ENCODE measurements at places on chromosomes 5 and 9.

GRCh38 chr5:170896779-170897178 is 35.0 kb downstream of the RANBP17 start:
- no peak for DNase-seq

- DNase-seq: no peak
Measured at GRCh38 chr5:87109746-87110145, 157.9 kb upstream of the RASA1 start.

DNA sequence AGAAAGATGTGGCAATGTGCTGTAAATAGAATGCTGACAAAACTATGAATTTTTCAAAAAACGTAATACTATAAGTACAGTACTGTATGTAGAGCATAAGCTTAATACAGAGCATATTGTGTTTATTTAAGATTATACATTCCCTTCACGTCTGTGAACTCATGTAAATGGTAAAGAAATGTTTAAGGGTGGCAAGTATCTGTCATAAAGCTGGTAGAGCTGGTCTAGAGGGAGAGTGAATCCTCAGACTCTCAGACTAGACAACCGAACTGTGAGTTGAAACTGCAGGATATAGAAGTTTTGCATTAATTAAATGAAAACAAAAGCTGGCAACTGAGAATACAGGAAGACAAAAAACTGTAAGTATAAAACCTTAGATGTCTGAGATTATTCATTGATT is 87.3 kb upstream of the ANXA1 start:
- no peak for DNase-seq

DNA sequence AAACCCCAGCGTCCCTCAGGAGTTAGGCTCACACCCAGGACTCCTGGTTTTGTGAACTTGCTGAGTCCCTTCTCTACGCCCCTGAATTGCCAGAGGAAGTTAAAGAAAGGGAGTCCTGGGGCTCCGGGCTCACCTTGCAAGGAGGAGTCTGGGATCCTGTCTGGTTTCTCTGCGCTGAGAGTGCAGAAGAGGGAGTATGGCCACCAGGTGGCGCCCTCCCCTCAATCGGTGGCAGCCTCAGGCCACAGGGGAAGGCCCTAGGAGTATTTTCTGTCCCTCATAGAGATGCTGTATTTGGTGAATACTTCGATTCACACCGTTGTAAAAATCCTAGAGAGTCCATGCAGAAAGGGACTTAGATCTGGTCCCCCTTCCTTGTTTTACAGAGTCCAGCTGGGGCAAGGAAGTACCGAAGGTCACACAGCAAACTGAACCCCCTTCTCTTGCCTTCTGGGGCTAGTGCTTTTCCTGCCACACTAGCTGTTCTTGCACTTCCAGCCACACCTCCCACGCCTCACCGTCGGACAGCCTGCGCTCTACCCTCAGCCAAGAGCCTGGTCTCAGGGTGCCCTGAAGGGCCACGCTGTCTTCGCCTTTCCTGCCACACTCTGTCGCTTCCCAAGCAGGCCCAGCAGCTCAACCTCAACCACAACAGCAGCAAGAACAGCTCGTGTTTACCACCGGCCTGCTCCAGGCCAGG is 10.2 kb downstream of the HAND1 start:
- peak; percentile 71 for DNase-seq

- peak; percentile 36 for DNase-seq
Measured at GRCh38 chr9:75071530-75072122, 16.3 kb downstream of the NMRK1 start.

DNA sequence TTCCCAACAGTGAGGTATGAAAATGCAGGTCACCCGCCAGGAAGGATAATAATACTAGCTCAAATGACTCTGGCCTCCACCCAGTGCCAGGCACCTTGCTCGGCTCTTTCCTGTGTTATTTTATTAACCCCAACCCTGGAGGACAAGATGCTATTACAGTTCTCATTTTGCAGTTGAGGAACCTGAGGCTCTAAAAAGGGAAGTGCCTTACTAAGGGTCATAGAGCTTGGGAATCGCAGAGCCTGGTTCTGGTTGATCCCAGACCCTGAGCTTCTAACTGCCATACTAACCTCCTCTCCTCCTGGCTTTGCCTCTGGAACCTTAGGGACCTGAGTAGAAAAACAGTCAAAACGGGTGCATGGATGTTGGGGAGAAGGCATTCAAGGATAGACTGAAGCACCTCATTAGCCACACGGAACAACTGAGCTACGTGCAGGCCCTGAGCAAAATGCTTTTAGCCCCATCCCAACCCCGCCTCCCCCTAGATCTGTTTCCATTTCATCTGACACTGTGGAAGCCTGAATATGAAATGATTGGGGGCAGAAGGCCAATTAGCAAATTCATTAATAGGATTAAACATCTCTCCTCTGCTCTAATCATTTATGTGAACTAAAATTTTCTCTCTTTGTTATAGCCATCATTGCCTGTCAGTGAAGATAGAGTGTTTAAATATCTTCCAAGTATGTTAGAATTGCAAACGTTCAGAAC is 7.9 kb downstream of the KCNIP1 start:
- DNase-seq: no peak

DNA sequence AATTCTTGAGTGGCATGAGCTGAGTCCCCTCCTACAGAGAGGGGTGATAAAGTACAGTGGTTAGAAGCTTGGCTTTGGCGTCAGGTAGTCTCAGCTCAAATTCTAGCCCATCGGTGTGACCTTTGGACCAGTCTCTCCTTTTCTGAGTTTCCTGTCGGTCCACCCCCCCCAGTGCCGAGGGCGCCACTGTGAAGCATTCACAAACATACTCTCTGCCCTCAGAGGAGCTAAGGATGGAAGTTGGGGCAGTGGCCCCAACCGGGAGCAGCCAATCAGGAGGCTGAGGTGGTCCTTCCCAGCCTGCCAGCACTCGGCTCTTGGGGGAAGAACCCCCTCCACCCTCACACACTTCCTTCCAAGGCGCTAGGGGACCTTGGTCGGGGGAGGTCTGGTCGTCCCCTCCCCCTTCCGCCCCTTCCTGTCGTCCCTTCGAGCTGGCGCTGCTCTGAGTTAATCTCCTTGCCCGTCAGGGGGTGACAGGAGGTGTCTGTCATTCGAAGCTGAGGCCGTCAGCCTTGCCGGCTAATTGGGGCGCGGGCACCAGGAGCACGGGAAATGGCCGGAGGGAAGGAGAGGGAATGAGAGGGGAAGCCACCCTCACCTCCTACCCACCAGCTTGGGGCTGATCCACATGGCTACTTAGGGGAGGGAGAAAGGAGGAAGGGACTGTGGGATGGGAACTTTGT is 53.0 kb downstream of the CXXC5 start:
- DNase-seq: no peak

DNA sequence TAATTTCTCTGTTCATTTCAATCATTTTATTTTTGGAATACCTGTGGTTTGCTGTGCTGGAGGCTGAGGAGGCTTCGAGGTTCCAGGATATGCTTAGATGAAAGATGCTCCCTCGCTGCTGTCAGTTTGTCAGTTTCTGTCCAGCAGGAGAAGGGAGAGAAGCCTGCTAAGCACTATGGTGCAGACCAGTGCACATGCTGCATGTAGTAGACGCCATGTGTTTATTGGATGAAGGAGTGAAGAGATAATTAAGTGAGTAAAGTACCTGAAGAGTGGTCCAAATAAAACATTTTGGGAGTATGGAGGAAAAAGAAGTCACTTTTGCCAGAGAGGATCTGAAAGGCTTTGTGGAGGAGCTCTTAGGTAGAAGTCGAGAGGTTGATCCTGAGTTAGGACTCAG is 2.1 kb downstream of the PDZD2 start:
- DNase-seq: no peak

- DNase-seq: no peak
Measured at GRCh38 chr5:19240170-19240569, 747.8 kb downstream of the CDH18 start.

- DNase-seq: no peak
Measured at GRCh38 chr9:30258094-30258493, 2126.3 kb upstream of the ACO1 start.

GRCh38 chr5:174951151-174951780 is 226.9 kb downstream of the MSX2 start:
- no peak for DNase-seq

DNA sequence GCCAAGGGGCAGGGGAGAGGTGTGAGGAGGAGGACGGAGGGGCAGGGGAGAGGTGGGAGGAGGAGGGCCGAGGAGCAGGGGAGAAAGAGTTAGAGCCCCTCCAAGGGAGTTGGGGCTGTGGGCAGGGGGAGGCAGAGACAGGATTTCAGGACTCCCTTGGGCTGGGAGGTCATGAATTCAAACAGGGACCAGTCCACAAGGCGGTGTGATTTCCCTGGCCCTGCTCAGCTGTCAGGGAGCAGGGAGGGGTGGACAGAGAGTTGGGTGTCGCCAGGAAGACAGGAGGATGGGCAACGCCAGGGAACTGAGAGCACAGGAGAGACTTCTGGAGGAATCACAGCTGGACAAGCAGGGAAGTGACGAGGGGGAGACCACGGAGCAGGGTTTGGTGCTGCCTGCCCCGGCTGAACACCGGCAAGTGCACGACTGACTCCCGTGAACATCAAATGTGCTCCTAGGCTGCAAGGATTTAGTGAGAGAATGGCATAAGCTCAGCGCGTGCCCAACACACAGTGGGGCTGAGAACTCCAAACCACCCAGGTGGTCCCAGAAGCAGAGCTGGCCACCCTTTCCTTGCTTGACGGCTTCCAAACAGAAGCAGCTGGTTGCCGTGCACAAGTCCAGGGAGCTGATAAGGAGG is 17.8 kb upstream of the OLFM1 start:
- DNase-seq: no peak

- no peak for DNase-seq
Measured at GRCh38 chr5:50415912-50416311, 25.2 kb downstream of the EMB start.

GRCh38 chr5:129243039-129243438 is 148.5 kb downstream of the ISOC1 start:
- DNase-seq: no peak

DNA sequence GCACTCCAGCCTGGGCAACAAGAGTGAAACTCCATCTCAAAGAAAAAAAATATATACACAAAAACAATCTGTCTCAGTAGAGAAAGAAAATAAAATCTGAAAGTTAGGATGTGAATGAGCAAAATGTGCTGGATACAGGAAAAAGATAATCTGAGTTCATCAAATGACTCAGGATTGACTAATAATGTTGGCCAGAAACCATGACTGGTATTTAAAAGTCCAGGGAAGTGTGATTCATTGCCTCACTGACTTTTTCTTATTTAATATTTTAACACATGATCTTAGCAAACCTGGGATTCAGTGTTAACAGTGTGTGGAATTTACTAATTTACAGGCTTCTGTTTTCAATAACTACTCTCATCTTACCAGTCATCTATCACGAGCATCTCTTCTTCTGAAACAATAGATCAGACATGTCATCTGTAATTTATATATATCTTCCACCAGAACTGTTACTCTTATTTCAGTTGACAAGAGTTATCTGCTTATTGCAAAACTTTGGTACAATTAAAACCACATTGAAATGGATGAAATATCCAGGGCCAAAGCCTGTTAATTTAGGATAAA is 256.7 kb downstream of the CDH12 start:
- DNase-seq: no peak

DNA sequence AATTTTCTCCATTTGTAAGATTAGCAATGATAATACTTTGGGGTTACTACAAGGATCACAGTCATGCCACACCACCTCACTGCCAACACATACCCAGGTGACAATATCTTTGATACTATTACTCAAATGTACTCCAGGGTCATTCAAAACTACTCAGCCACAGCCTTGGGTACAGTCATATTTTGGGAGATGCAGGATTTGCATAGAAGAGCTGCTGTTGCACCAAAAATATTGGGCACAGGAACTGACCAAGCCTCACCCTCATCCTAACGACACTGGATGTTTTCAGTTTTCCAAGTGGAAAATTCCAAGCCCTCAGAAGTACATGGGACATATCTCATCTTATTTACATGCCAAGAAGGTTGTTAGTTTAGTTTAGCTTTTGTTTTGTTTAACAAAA is 120.9 kb upstream of the C6 start:
- no peak for DNase-seq

Measured in naive thymus-derived CD4-positive, alpha-beta T cell (primary cell).